ENCODE measurements at places on chromosomes 2 and 18. TPM values are rescaled to one million over a fixed set of nuclear protein-coding genes. Genes with fewer than 3 reads are reported as not detected.

The PPM1B gene
- 92.7 TPM for total RNA-seq

The TGIF1 gene
- total RNA-seq = 142 TPM

The CREG2 gene
- not detected for total RNA-seq

The MFSD2B gene
- total RNA-seq = not detected

The DNAH6 gene
- total RNA-seq = 0.13 TPM

The AFTPH gene
- 27.5 TPM for total RNA-seq

The CNGA3 gene
- 8.0 TPM for total RNA-seq

The NRP2 gene
- 235 TPM for total RNA-seq

The IGFBP5 gene
- 1,471 TPM for total RNA-seq

The RGPD4 gene
- not detected for total RNA-seq

GRCh38 chr2:108330979-108331378, 42.3 kb downstream of the SULT1C2 start:
- no peaks in the 10 kb centered on the region for H3K4me1 ChIP-seq
- H3K36me3 ChIP-seq = no peaks in the 10 kb centered on the region
- DNase-seq = no peak
- no peak overlapping the region for H3K4me3 ChIP-seq
- H3K27me3 ChIP-seq = no peaks in the 10 kb centered on the region

DNA sequence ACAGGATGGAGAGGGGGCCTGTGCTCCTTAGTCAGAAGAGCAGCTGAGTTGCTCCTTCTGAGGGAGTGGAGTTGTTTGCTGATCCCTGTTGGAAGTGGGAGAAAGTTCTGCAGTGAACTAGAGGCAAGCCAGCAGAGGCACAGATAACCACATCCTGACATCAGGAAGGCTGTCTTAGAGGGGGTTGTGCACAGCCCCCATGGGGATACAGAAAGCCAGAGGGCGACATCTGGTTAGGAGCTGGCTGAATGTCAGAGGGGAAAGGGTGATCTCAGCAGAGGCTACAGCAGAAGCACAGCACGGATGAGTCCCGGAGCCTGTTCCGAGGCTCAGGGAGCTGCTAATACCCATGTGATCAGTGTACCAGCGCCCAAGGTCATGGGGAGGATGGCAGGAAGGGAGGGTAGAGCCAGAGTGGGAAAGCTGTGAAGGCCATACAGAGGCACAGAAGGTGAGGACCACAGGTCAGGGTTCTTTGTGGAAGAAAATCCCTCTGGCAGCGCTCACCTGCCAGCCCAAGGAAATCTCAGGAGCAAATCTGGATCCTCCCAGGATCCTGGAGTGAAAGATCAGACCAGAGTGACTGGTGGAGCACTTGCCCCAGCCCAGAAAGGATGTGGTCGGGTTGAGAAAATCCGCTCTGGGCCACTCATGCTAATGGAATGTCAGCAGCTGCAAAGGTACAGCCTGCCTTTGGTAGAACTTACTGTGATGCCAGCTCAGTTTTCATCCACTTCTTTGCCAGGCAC, 111.8 kb downstream of the STPG4 start:
- no peaks in the 10 kb centered on the region for H3K27me3 ChIP-seq
- H3K4me3 ChIP-seq = no peak overlapping the region
- no peak for DNase-seq

GRCh38 chr18:75075429-75075841, 133.5 kb downstream of the PTGR3 start:
- DNase-seq = no peak
- H3K27me3 ChIP-seq = no peaks in the 10 kb centered on the region
- H3K27ac ChIP-seq = no peak overlapping the region
- no peak overlapping the region for H3K4me3 ChIP-seq
- H3K4me1 ChIP-seq = peaks cover 6% of the 10 kb centered on the region
- H3K36me3 ChIP-seq = no peaks in the 10 kb centered on the region

- H3K4me3 ChIP-seq = no peak overlapping the region
- peaks cover 17% of the 10 kb centered on the region for H3K4me1 ChIP-seq
- no peaks in the 10 kb centered on the region for H3K27me3 ChIP-seq
- peaks cover 8% of the 10 kb centered on the region for H3K36me3 ChIP-seq
- DNase-seq = no peak
- H3K27ac ChIP-seq = no peak overlapping the region
Observed at GRCh38 chr2:24702800-24703199, 90.4 kb downstream of the PTRHD1 start.

DNA sequence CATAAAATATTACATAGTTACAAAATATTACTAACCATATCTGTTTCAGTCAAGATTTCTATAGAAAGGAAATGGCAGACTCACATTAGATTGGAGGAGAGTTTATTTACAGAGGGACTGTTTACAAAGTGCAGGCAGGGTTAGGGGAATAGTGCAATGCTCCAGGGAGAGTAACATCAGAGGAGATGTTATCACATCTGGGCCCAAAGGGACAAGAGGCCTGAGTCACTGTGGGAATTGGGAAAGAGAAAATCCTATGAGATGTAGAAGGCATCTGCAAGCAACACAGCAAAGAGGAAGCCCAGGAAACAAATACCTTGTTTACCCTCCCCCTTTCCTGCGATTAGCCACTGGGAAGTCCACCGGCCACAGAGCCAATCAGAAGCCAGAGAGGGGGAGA, 227.3 kb upstream of the TANK start:
- DNase-seq = no peak
- no peaks in the 10 kb centered on the region for H3K27me3 ChIP-seq

- no peak for DNase-seq
- no peak overlapping the region for H3K27ac ChIP-seq
- H3K36me3 ChIP-seq = no peaks in the 10 kb centered on the region
- no peaks in the 10 kb centered on the region for H3K27me3 ChIP-seq
- H3K4me3 ChIP-seq = no peak overlapping the region
Observed at GRCh38 chr2:158253170-158253569, 151.5 kb downstream of the UPP2 start.

DNA sequence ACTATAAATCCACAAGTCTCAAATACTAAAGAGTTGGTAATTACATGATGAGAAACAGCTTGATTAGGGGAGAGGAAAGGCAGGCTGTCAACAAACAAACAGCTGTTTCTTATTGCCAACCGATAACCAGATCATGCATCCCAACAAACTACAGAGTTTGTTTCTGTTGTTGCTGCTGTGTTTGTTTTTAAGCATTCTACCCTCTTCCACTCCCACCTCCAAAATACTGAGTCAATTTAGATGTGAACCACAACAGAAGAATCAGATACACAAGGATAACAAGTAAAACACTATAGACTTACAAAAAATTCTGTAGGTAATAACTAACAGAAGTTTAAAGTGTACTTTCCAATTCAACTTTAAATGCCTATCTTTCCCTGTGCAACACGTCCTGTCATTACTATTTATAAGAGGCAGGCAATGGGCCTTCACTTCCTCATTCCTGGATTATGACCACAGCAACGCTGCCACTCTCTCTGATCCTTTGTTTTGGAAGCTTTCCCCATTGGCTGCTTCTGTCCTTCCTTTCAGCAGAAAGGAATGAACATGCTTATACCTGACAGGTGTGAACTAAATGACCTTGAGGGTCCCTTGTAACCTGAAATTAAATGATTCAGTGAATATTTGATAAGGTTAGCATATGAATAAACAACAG, 152.0 kb downstream of the SRBD1 start:
- no peak overlapping the region for H3K27ac ChIP-seq
- no peaks in the 10 kb centered on the region for H3K27me3 ChIP-seq
- H3K4me3 ChIP-seq = no peak overlapping the region
- no peak for DNase-seq
- no peaks in the 10 kb centered on the region for H3K36me3 ChIP-seq
- H3K4me1 ChIP-seq = peaks cover 7% of the 10 kb centered on the region

GRCh38 chr18:70464343-70465114, 175.7 kb downstream of the SOCS6 start:
- no peak for DNase-seq
- H3K4me1 ChIP-seq = peaks cover 10% of the 10 kb centered on the region
- no peak overlapping the region for H3K27ac ChIP-seq
- no peaks in the 10 kb centered on the region for H3K27me3 ChIP-seq

- no peak overlapping the region for H3K4me3 ChIP-seq
- H3K36me3 ChIP-seq = no peaks in the 10 kb centered on the region
- no peaks in the 10 kb centered on the region for H3K27me3 ChIP-seq
- no peak overlapping the region for H3K27ac ChIP-seq
Observed at GRCh38 chr2:6694555-6694954, 171.2 kb downstream of the CMPK2 start.

GRCh38 chr2:237465515-237466148, 21.4 kb upstream of the MLPH start:
- no peaks in the 10 kb centered on the region for H3K4me1 ChIP-seq
- no peaks in the 10 kb centered on the region for H3K27me3 ChIP-seq
- H3K27ac ChIP-seq = no peak overlapping the region

DNA sequence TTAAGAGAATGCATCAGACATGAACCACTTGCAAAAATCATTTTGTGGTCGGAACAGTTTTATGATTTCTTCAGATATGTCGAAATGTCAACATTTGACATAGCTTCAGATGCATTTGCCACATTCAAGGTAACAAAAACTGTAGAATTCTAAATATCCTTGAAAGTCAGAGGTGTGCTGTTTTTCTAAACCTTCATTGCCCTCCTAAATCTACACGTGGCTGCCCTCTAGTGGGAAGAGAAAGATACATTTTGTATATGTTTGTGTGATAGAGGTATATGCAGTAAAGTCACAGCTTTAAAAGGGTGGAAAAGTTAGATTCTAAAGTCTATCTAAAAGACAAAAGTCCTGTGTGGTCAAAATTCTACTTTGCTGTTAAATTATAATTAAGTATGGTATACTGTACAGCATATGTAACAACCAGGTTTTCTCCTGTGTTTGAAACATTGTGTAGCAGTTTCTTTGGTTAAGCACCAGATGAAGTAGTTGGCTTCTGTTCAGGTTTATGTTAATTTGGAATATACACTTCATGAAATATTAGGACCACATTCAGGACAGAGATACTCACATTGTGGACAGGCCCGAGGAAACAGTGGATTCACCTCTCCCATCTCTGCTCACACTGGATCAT, 65.9 kb upstream of the ITM2C start:
- H3K36me3 ChIP-seq = peaks cover 38% of the 10 kb centered on the region
- DNase-seq = no peak
- no peaks in the 10 kb centered on the region for H3K27me3 ChIP-seq
- no peak overlapping the region for H3K4me3 ChIP-seq
- peaks cover 55% of the 10 kb centered on the region for H3K4me1 ChIP-seq

DNA sequence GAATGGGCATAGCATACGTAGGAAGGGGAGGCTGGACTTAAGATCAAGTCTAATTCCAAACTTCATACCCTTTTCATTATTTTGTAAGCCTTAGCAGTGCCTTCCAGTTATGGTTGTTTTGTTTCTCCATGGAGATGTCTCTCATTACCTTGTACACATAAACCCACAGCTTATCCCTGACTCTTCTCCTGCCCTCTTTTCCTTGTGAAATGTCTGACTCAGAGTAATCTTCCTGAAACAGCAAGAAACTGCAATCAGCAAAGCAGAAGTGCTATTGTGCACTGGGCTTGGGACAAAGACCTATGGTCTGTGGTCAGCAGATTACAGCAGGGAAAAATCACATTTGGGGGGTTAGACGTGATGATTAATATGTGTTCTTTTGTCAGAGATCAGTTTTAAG, 176.7 kb downstream of the IKZF2 start:
- peaks cover 3% of the 10 kb centered on the region for H3K4me1 ChIP-seq
- H3K4me3 ChIP-seq = no peak overlapping the region
- no peak for DNase-seq
- no peaks in the 10 kb centered on the region for H3K36me3 ChIP-seq

- no peak overlapping the region for H3K27ac ChIP-seq
- no peak for DNase-seq
- peaks cover 8% of the 10 kb centered on the region for H3K4me1 ChIP-seq
- no peak overlapping the region for H3K4me3 ChIP-seq
- H3K36me3 ChIP-seq = no peaks in the 10 kb centered on the region
- H3K27me3 ChIP-seq = no peaks in the 10 kb centered on the region
Observed at GRCh38 chr2:129070663-129071062, 752.0 kb upstream of the HS6ST1 start.

DNA sequence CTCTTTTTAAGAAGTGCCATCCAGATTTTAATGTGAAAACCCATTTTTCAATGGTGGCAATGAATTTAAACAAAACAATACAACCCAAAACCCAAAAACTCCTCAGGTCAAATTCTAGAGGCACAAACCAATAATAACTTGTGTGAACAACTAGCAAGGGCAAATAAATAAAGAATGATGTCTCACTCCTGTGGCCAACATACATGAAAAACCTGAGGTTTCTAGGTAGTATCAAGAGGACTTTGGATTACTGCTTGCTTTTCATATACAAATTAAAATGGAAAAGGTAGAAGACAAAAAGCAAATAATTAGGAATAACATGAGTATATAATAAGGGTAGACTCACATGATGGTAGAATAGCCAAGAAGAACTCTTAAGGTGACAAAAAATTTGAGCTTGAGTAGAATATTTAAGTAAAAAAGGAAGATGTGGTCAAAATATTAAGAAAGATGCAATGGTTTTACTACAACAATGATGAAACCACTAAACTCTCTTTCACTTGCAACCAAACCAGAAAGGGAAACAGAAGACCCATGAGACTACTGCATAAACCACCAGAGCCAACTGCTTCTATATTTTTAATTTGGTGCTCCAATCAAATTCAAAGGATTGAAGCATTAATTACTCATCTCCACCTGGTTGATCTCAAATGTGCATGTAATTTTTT, 53.5 kb downstream of the DARS1 start:
- no peak overlapping the region for H3K4me3 ChIP-seq
- H3K36me3 ChIP-seq = peaks cover 8% of the 10 kb centered on the region
- no peaks in the 10 kb centered on the region for H3K27me3 ChIP-seq
- no peak overlapping the region for H3K27ac ChIP-seq
- H3K4me1 ChIP-seq = no peaks in the 10 kb centered on the region

DNA sequence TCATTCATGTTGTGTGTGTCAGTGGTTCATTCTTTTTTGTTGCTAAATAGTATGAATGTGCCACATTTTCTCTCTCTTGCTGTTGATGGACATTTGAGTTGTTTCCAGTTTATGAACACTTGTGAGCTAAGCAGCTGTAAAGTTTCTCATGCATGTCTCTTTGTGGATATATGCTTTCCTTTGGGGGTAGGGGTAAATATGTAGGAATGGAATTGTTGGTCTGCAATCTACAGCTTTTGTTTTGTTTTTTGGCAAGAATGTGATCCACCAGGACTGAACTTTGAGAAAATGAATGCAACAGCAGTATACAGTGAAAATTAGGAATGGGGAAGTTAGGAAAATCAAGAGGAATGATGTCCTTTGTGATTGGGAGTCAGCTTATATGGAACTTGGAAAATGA, 226.3 kb downstream of the CDCA7 start:
- no peaks in the 10 kb centered on the region for H3K36me3 ChIP-seq
- H3K4me1 ChIP-seq = no peaks in the 10 kb centered on the region
- H3K4me3 ChIP-seq = no peak overlapping the region

GRCh38 chr18:77008576-77009315, 123.8 kb downstream of the MBP start:
- no peak overlapping the region for H3K4me3 ChIP-seq
- peaks cover 6% of the 10 kb centered on the region for H3K4me1 ChIP-seq
- no peak for DNase-seq
- H3K27me3 ChIP-seq = no peaks in the 10 kb centered on the region
- H3K36me3 ChIP-seq = peaks cover 16% of the 10 kb centered on the region
